Stromal cell of bone marrow (primary cell): ENCODE measurements at places on chromosomes 4 and X.

DNA sequence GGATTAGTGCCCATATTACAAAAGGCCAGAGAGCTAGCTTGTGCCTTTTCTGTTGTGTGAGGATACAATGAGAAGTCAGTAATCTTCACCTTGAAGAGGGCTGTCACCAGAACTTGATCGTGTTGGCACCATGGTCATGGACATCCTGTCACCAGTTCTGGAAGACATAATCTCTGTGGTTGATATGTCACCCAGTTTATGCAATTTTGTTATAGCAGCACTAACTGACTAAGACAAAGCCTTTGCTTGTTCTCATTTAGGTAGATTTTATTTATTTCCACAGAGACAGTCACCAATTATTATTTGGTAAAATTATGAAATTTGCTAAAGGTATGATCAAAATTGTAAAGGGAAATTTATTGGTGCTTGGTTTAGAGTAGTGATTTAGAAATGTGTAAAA is 308.8 kb upstream of the CPXCR1 start:
- no peak for DNase-seq

GRCh38 chr4:147793569-147794313 is 61.9 kb downstream of the ARHGAP10 start:
- no peak for DNase-seq

DNA sequence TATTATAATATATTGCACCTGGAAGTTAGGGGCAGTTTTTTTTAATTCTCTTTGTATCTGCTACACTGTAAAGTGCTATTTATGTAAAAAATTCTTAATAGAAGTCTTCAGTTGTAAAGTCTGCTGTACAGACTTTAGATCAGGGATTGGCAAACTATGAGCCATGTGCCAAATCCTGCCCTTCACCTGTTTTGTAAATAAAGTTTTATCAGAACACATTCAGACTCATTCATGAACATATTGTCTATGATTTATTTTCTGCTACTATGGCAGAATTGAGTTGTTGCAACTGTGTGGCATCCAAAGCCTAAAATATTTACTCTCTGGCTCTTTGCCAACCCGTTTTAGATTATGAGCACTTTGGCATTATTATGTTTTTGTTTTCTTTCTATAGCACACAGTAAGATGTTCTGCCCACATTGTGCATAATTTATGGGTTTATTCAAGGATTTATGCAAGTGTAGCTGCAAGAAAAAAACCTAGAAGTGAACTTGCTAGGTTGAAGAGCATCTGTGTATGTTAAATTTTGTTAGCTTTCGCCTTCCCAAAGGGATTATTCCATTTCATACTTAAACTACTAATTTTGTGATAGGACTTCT is 56.9 kb downstream of the CLCN3 start:
- no peak for DNase-seq

- DNase-seq = no peak
Measured at GRCh38 chrX:120015145-120016067, 62.1 kb downstream of the RHOXF2B start.

DNA sequence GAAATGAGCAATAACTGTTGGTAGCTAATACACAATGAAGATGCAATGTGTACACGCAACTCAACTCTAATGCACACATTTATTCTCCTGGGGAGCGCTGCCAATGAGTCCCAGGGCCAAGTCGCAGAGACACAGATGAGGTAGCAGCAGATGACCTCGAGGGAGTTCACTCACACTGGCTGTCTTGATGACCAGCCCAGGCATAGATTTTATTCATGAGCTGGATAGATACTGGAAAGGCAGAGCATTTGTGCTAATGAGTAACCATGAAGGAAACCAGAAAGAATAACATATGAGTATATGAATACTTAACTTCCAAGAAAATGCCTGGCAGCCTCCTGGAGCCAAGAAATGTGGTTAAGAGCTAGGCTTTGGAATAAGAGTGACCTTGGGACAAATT is 42.3 kb downstream of the RASL11B start:
- DNase-seq = peak; percentile 58

DNA sequence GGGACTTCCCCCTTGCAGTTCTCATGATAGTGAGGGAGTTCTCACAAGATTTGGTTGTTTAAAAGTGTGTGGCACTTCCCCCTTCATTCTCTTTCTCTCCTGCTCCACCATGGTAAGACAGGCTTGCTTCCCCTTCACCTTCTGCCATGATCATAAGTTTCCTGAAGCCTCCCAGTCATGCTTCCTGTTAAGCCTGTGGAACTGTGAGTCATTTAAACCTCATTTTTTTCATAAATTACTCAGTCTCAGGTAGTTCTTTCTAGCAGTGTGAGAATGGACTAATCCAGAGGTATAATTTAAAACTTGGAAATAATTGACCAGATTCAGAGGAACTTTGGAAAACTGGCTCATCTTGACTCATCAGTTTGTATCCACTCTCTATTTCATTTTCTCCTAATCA is 129.0 kb downstream of the TMEM47 start:
- no peak for DNase-seq

DNA sequence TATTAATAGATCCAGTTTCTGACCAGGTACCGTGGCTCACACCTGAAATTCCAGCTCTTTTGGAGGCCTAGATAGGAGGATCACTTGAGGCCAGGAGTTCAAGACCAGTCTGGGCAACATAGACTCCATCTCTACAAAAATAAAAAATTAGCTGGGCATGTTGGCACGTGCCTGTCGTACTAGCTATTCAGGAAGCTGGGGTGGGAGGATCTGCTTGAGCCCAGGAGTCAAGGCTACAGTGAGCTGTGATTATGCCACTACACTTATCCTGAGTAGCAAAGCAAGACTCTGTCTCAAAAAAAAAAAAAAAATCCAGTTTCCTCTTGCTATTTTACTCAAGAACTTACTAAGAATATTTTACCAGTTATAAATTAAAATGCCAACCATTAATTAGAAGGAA is 91.7 kb downstream of the SLC10A6 start:
- no peak for DNase-seq

DNA sequence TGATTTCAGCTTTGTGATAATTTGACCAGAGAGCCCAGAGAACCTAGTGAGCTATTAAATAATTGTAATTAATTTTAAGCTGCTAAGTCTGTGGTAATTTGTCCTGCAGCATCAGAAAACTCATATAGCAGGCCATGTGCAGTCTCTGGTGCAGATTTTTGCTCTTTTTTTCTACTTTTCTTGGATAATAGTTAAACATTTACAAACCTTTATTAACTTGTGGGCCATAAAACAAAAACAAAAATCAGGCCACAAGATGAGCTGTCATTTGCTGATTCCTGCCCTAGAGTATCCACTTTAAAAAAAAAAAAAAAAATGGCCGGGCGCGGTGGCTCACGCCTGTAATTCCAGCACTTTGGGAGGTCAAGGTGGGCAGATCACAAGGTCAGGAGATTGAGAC is 99.8 kb downstream of the CLDN22 start:
- no peak for DNase-seq

GRCh38 chrX:133847340-133847994 is 137.9 kb downstream of the GPC3 start:
- DNase-seq = no peak

- no peak for DNase-seq
Measured at GRCh38 chrX:20265726-20266681, 705 bp downstream of the RPS6KA3 start.

- DNase-seq = peak; percentile 24
Measured at GRCh38 chr4:14193601-14194000, 566.1 kb upstream of the BOD1L1 start.

DNA sequence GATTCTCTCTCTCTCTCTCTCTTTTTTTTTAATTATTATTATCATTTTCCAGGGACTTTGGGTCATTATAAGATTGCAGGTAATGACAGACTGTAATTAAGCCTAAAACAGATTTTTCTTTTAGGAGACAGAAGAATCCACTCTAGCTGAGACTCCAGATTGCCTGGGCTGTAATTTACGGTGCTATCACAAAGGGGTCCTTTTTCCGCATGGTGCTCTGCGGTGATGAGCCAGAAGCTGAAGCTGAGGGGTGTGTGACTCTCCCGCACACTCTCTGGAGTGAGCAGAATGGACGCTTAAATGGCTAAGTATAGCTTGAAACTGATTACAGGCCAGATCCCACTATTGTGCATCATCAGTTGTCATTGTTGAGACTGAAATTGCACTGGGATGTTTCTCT is 50.0 kb downstream of the LGI2 start:
- no peak for DNase-seq

DNA sequence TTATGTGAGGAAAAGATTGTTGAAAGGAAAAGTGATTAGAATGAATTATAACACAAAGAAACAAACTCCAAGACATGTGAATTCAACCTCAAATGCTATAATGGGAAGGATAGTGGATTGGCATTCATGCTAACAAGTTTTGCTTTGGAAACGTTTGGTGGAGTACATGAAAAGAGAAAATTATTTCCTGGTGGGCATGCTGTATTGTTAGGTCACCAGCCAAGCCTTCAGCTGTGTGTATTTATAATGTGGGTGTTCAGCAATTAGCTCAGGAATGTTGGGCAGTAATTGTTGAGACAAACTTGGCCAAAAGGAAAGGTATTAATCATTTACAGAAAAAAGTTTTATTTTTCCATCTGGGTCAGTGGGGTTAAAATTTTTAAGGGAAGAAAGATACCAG is 198.9 kb upstream of the ARSJ start:
- DNase-seq = no peak

DNA sequence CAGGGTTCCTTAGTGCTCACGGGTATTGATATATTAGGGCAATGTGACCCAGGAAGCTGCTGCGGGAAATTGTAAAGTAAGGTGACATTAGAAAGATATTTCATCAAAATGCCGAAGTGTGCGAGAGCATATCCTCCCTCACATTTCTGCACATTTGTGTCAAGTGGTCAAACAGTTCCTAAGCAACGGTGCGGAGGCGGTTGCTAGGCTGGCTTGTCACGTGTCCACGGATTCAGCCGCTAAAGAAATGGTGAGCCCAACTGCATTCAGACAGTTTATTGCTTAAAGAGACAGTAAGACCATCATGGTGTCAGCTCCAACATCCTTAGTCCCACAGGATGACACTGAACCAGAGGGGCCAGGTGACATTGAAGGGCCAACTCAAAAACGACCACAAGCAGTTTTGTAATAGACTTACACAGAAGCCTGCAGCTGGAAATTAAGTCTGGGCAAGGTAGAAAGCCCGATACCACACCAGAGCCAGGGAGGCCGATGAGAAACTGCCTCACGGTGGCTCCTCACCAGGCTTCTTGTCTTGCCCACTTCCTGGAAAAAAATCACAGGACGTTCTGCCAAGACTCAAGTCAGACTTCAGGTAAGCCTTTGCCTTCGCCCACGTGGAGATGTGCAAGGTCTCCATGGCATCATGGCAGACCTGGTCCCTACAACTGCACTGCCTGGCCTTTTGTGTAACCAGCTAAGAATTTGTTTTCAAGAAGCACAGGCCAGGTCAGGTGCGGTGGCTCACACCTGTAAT is 50.4 kb downstream of the USP11 start:
- peak; percentile 55 for DNase-seq

- DNase-seq = no peak
Measured at GRCh38 chrX:39893417-39894338, 204.1 kb downstream of the BCOR start.

- no peak for DNase-seq
Measured at GRCh38 chrX:3787856-3788255, 74.4 kb upstream of the PRKX start.

DNA sequence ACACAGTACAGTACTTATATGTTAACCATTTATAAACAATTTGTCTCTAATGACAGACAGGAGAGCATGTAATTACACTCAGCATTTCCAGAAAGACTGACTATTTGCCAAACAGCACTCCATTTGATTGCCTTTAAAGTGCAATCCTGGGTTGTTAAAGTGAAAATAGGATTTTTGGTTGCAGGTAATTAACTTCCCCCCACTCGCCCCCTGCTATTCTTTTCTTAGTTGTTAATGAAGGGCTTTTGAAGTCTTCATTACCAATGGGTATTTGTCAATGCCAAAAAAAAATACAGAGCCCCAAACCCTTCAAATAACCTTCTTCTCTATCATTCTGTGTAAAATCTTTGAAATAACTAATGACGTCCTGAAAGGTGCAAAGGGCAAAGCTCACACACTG is 825.6 kb downstream of the STPG2 start:
- DNase-seq = no peak

- no peak for DNase-seq
Measured at GRCh38 chr4:5387457-5387856, 320.9 kb downstream of the EVC2 start.

DNA sequence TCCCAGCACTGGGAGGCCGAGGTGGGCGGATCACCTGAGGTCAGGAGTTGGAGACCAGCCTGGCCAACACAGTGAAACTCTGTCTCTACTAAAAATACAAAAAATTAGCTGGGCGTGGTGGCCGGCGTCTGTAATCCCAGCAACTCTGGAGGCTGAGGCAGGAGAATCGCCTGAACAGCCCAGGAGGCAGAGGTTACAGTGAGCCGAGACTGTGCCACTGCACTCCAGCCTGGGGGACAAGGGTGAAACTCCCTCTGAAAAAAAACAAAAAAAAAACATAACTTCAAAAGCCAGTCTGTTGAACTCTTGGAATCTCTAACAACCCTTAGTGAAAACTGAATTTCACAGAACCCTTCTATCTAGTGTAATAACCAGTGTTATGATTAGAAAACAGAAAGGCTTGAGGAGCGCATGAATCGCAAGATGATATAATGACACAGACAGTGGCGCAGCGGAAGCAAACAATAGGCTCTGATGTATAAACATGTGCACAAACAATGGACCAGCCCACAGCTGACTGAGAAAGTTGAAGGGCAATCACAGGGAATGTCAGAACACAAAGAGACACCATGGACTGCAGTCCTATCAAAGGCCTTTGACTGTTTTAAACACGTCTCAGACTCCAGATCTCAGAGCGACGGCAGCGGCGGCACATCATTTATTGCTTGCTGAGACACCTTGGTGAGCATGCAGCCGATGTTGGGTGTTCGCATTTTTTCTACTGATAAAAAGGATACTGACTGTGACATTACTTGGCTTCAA is 81.6 kb downstream of the NSUN7 start:
- DNase-seq = no peak

DNA sequence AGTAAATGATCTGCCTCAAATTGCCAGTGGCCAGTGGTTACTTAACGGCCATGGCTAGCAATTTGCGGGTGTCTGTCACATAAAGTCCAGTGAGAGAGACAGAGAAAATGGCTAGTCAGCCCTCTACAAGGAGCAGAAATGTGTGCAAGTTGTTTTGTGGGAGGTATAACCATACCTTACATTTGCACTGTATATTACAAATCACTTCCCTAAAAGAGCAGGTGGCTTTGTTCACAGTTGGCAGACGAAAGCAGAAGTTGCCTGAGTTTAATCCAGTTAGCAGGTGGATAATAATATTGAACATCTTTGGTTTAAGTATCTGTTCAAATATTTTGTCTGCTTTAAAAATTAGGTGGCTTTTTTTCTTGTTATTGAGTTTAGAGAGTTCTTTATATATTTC is 15.6 kb downstream of the SRPX start:
- DNase-seq = no peak
